Stimulated activated CD8-positive, alpha-beta memory T cell treated with anti-CD3 and anti-CD28 coated beads, Interleukin-12 subunit alpha, Interleukin-12 subunit beta, amount 100 ng/mL, for 1 hour (primary cell): ENCODE measurements at places on chromosomes 12 and 14.

DNA sequence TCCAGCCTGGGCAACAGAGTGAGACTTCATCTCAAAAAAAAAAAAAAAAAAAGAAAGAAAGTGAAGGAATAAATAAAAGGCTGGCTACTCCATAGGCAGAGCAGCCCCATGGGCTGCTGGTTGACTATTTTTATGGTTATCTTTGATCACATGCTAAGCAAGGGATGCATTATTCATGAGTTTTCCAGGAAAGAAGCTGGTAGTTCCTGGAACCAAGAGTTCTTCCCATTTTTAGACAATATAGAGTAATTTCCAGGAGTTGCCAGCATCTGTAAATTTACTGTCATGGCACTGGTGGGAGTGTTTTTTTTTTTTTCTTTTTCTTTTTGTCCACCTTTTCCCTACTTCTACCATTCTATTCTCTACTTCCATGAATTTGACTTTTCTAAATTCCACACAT, 24.2 kb downstream of the FGD4 start:
- DNase-seq: no peak

DNA sequence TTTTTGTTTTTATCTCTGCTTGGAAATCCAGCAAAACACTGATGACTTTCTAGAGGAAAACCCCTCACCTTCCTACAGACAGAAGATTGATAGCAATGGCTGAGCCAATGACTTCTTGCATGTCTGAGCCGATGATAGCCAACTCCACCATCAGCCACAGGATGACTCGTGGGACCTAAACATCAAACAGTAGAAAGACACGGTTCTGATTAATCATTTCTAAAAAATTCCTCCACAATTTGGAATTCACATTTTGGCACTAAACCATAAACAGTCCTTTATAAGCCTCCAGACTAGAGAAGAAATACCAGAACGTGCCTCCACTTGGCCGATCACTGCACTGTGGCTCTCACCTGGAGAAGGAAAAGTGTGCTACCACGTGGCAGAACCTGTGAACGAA, 25.9 kb downstream of the SLC11A2 start:
- no peak for DNase-seq

DNA sequence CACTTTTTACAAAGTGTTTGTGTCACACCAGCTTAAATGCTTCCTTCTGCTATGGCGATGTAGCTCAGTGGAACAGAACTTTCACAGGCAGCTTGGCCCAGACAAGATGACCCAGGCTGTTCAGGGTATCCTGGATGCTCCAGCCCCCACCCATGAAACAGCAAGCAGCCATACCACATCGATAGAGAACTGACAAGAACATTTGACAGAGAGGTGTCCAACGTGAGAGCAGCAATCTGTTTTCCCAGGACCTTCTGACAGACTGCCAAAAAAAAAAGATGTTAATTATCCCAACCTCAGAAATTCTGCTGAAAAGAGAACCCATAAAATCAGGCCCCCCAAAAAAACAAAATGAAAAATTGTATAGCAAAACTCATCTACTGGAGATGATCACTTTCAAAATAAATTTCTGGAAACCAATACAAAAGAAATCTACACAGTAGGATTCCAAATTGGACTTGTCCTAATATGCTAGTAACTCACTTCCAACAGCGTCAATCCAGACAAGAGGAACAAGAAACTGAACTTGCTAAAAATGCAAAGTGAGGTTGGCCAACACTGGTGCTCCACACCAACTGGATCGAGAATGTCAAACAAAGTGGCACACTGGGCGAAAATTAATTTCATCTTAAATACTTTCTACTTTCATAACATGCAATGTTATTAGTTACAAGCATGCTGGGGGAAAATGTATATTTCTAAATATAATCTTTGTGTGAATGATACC, 118.8 kb downstream of the DPF3 start:
- DNase-seq: no peak

DNA sequence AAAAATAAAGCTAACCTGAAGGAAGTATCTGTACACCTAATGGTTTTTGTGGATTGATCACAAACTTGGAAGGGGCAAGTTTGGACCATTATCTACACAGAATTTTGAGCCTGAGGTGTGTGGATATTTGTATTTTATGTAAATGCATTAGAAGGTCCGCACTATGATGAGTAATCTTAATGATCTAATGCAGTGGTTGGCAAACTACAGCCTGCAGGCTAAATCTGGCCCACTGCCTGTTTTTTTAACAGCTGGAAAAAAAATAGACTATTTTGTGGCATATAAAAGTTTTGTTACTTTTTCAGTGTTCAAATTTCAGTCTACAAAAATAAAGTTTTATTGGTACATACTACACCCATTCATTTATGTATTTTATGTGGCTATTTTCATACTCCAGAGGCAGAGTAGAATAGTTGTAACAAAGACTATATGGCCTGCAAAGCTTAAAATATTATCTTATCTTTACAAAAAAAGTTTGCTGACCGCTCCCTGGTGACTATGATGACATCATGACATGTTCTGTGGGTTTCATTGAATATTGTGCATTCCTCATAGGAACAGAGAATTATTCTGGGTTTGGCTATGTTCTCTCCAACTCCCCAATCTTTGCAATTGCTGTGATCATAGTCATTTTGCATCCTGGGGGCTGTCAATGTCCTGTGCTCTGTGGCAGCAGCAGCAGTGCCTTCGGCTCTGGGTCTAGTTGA, 962.6 kb upstream of the FBXO33 start:
- no peak for DNase-seq

GRCh38 chr14:37223947-37224474, 26.3 kb downstream of the MIPOL1 start:
- DNase-seq: no peak

- DNase-seq: no peak
These were observed 283.8 kb downstream of the VRK1 start for GRCh38 chr14:97080991-97081390.

DNA sequence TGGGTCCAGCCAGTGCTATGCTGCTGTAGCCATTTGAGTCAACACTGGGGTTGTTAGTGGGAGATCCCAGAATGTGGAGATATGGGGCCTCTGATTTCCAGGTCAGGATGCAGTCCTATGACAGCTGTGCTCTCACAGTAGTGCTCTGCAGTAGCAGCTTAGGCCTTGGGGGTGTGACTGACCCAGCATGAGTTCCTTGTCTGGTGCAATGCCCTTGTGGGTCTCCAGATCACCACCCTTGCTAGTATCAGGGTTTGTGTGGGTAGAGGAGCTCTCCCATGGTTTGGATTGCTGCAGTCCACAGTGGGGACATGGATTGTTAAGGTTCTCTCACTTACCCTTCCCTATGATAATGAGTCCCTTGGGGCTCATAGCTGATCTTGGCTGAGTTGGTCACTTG, 113.7 kb downstream of the RAD51B start:
- no peak for DNase-seq

- no peak for DNase-seq
These were observed 87.5 kb downstream of the SLC6A15 start for GRCh38 chr12:84825149-84825548.

DNA sequence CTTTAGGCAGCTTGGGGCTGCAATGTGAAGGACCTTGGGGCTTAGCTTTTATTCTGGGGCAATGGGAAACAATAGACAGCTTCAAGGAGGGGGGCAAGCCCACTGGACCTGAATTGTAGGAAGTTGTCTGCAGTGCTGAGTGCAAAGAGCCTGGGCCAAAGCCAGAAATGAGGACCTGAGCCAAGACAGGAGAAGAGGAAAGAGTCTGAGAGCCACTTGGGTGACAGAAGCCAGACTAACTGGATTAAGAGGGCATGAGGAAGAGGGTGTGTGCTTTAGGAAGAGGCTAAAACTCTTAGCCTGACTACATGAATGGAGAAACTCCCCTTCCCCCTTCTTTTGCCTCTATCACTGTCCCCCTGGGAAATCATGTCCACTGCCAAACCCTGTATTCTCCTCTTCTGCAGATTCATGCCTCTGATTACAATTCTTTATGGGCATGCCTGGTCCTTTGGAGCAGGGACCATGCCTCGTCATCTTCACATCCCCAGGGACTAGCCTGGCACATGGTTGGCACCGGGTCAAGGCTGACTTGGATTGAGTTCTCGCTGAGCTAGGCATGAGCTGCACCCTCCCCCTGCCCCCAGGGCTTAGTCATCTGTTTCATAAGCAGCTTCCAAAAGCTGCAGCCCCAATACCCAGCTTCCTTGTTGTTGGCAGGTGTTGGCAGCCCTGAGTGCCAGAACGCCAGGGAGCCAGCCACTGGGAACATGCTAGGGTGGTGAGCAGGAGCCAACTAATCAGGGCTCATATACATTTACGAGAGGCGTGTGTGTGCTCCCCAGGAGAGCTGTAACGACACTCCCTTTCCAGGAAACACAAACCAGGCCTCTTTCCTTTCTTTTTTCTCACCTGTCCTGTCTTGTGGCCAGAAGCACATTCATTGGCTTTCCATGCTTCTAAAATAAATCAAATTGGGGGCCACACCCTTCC, 27.7 kb upstream of the JDP2 start:
- DNase-seq: no peak

DNA sequence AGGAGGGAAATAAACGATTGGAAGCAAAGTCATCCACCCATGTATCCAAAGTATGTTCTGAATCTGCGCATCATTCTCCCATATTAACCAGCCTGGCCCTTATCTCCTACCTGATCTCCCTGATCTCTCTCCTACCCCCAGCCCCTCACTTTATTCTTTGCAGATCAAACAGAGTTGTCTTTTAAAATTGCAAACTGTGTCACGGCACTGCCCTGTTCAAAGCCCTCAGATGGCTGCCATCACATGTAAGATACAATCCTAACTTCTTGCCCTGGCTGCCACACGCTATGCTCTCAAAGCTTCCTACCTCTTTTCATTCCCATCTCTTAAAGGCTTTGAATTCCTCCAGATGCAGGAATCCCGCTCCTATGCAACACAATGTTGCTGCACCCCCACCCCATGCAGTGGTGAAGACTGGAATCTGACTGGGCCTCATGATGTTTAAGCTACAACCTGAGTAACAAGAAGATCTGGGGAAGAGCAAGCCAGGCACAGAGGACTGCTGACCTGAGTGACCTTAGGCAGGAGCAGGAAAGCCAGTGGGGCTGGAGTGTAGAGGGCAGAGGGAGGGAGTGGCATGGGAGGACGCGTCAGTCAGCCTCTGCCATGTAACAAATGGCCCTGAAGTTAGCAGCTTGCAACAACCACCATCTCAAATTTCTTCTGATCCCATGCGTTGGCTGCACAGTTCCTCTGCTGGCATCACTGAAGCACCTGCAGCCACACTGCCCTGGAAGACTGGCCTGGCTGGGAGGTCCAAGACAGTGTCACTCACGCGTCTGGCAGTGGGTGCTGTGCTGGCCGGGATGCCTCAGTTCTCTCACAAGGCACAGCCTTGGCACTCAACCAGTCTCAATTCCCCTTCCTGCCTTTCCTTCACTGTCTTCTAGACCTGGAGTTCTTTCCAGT, 382.8 kb downstream of the BCL11B start:
- no peak for DNase-seq

- DNase-seq: no peak
These were observed 721.0 kb downstream of the BCL11B start for GRCh38 chr14:98551028-98551427.

- no peak for DNase-seq
These were observed 280.0 kb downstream of the LRIG3 start for GRCh38 chr12:58640314-58640713.

GRCh38 chr12:105805730-105806399, 332.9 kb downstream of the NUAK1 start:
- DNase-seq: no peak

DNA sequence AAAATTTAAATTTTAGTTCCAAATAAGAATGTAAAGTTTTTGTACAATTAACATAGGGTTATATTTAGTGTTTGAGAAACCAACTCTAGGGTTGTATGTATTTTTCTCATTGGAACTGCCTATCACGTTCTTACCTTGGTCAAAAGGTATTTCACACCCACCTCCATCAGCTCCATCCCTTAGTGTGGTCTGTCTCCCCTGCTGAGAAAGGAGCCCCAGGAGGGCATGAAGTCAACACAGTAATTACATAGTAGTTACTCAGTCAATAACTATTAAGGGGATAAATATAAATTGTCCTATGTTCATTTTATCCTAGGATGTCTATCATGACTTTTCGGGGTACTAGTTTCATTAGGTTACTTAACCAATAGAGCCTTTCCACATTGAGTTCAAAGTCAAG, 106.3 kb downstream of the AKAP6 start:
- no peak for DNase-seq

GRCh38 chr14:56549721-56550120, 29.9 kb upstream of the TMEM260 start:
- no peak for DNase-seq

DNA sequence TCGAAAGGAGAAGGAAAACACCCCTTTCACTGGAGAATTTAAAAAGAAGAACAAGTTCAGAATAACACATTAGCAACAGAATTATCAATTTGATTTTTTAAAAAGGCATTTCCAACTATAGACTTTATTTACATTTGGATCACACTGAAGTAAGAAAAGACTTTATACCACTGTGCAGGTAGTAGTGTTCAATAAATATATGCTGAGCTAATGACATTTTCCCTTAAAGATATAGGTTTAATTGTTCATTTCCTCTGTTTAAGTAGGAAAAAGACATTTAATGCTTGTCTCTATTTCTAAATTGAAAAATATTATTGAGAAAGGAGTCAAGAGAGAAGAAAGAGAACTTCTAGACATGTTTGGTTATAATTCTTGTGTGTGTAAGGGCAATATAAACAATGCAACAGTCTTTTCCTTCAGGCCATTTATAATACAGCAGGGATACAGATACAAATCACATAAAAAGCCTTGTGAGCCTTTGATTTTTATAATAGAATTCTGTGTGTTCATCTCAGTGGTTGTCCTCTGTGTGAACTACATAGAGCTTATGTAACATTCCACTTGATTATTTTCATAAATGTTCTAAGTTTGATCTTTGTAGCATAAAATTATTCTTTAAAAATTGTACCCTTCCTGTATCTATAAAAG, 48.7 kb upstream of the PZP start:
- no peak for DNase-seq
